Activated naive CD4-positive, alpha-beta T cell treated with Interleukin-2 at 50 U/mL for 16 hours (primary cell): ENCODE measurements at places on chromosomes 1 and 21.

DNA sequence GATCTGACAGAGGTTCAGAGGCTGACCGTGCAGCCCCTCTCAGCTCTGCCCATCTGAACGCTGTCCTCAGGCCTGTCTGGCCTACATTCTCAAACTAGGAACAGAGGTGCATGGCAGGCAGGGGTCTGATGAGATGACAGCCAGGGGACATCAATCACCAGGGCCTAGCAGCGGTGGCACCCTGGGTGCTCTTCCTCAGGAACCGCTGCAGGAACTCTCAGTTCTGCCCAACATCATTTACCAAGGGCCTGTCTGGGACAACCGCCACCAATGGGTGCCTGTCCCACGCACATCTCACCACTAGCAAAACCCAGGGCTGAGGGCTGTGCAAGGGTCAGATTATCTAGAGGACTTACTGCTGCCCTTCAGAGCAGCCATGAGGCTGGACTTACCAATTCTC lies 245.7 kb downstream of the TOMM20 start:
- no peak for DNase-seq

DNA sequence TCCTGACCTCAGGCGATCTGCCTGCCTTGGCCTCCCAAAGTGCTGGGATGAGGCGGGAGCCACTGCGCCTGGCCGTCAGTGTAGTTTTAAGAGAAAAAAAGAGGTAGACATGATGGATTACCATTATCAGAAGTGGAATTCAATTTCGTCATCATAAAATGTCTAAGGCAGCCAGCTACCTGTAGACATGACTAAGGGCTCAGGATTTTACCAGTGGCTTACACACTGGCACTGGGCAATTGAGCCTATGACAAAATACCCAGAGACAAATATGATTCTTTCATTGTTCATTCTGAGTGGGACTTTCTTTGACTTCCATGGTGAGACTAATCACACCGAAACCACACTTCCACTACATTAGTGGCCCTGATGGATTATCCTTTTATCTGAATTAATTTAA lies 181.5 kb downstream of the GABPA start:
- DNase-seq = no peak

DNA sequence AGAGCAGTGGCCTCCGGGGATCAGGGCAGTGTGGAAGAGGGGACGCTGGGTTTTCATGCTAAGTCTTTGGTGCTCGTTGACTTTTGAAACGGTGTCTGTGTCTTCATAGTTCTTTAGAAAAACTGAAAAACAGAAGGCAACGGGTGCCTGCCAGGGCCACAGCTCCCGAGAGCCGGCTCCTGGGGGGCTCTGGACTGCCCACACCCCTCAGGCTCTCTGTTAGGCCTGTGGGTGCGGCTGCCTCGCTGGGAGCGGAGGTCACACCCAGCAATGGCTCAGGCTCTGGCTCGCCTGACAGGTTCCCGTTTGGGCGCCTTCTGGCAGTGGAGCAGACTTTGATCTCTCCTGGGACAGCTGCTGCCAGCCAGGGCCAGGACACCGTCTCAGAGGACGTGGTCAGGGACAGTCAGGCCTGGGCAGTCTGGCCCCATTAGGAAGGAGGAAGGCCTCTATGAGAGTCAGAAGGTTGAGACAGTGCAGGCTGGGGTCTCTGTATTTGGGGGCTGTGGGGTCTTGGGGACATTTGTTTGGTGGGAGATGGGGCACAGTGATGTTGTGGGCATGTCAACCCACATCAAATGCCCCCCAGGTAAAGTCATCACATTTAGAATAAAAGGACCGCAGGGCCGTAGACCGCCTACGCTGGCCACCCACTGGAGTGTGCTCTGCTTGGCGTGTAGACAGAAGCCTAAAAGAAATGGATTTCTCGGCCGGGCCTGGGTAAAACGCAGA lies 5.6 kb downstream of the ARHGEF16 start:
- no peak for DNase-seq

DNA sequence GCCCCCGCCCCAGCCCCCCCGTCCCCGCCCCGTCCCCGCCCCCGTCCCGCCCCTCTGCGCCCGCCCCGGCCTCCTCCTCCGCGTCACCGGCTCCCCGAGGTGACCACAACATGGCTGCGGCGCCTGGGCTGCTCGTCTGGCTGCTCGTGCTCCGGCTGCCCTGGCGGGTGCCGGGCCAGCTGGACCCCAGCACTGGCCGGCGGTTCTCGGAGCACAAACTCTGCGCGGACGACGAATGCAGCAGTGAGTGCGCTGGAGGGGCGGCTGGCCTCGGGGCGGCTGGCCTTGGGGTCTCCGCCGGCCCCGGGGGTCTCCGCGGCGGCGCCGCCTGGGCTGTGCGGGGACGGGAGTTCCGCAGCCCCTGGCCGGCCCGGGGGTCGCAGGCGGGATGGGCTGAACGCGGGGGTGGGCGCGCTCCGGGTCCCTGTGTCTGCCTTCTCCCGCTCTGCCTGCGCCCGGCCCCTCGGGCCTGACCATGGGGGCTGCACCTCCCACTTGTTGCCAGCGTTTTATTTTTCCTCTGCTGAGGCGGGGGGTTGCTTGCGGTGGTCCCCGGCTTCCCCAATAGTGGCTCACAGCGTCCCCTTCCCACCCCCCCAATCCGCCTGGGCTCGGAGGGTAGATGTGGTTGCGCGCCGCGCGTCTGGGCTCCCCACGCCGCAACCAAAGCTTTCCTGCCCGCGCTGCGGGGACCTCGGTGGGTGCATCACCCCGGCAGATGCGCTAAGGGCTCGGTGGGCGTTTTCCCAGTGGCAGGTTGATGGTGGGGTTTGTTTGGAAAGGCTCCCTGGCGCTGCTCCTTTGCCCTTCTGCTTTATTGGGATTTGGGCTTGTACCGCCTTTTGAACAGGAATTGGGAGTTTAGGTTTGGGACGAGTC lies at the start of gene MIA3:
Gene MIA3, plus strand, starts transcription at position 97 of the 879 bp plus-strand sequence. Its CDS starts 14 bp downstream, at position 111.
- DNase-seq = peak; percentile 73

GRCh38 chr1:231601824-231602672 lies 24.5 kb upstream of the DISC1 start:
- no peak for DNase-seq

- no peak for DNase-seq
These were observed 45.9 kb downstream of the MORN1 start for GRCh38 chr1:2345297-2346075.

- DNase-seq = no peak
These were observed 15.0 kb upstream of the GPR25 start for GRCh38 chr1:200857804-200858203.

GRCh38 chr21:22889445-22889844 lies 1891.2 kb downstream of the NCAM2 start:
- no peak for DNase-seq

DNA sequence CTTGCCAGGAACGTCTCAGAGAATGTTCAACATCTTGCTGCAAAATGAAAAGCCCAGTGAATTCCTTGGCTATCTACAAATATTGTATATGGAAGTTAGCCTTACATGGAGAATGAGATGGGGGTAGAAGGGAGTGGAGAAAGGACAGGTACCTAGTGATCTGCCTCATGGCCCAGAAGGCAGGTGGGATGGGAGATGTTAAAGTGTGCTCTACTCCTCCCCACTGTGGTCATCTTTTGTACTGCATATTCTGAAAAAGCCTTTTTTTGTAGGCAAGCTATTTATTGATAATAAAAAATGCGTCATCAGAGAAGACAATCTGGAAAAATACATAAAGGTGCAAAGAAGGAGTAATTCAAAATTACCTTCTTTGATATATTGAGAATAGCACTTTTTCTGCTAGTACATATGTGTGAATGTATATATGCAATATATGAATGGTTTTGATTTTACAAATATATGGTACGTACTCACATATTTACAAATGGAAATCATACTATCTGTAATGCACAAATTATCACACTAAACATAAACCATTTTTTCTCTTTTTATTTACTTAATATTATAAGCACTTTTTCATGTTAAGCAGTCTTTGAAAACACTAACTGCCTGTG lies 19.1 kb upstream of the SLC5A9 start:
- no peak for DNase-seq

DNA sequence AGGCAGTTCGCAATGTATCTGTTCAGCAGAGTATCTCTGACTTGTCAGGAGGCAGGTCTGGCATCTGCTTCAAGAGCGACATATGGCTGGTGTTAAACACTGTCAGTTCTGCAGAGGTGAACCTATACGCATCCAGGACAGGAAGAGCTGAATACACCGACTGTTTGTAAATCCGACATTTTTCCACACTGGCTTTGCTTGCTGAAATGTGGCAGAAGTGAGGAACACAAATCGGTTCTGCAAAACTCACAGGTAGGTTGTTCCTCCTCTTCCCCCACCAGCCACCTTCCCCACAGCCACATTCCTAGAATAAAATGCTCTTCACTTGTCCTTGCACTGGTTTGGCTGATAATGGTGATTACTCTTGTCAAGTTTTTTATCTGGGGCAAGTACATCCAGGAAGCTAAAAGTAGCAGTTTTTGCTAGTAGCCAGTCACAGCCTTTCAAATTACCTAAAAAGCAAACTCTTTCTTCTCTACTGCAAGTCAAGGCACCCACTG lies 289.2 kb downstream of the GRIK1 start:
- DNase-seq = no peak

DNA sequence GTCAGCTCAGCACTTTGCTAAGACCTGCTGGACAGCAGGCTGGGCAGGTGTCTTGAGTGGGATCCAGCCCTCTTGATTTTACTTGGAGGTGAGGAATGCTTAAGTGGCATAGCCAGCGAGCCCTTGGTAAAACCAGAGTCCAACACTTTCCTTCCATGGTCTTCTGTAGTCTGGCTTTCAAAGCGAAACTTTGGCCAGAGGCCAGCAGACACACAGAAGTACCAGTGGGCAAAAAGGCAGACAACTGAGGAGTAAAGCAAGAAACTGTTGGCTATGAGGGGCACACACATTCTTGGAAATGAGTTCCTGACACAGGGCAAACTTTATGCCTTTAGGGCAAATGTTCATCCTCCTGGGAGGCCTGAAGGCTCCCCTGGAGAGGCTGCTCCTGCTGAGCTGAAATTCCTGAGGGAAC lies 281.0 kb upstream of the POU3F1 start:
- DNase-seq = no peak
